ENCODE measurements at places on chromosomes 2 and 18.

DNA sequence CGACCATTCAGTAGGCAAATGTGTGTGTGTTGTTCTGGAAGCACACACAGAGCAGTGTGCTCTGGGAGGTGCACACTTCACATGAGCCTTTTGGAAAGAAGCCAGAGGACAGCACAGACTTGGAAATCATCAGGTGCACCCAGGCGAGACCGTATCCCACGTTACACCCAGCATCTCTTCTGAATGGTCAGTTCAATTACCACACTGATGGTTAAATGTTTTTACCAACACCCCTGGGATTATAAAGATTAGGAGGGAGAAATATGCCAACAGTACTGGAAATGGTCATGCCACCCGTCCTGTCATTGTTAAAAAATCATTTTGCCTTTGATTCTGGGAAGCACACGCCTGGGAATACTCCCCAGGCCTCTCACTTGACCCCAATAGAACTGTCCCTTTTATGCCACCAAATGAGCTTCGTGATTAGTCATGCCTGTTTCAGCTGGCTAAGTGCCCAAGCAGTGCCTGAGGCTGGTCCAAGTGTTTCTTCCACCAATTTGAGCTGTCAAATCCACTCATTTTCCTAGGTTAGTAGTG is 183.7 kb downstream of the NRP2 start:
- DNase-seq, result no peak

DNA sequence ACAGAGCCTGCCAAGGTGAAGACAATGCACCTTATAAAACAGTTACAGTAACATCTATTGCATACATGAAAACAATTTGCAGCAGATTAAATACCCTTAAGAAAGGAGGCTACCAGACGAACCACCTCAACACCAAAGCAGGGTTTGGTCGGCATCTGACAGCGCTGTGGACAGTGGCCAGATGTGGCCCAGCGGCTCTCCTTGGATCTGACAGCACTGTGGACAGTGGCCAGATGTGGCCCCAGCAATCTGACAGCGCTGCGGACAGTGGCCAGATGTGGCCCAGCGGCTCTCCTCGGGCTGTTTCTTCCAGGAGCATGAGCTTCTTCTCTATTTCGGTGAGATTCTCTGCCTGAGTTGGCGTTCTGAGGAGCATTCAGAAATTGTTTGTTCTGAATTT is 211.6 kb downstream of the ANKRD30B start:
- DNase-seq, result no peak

DNA sequence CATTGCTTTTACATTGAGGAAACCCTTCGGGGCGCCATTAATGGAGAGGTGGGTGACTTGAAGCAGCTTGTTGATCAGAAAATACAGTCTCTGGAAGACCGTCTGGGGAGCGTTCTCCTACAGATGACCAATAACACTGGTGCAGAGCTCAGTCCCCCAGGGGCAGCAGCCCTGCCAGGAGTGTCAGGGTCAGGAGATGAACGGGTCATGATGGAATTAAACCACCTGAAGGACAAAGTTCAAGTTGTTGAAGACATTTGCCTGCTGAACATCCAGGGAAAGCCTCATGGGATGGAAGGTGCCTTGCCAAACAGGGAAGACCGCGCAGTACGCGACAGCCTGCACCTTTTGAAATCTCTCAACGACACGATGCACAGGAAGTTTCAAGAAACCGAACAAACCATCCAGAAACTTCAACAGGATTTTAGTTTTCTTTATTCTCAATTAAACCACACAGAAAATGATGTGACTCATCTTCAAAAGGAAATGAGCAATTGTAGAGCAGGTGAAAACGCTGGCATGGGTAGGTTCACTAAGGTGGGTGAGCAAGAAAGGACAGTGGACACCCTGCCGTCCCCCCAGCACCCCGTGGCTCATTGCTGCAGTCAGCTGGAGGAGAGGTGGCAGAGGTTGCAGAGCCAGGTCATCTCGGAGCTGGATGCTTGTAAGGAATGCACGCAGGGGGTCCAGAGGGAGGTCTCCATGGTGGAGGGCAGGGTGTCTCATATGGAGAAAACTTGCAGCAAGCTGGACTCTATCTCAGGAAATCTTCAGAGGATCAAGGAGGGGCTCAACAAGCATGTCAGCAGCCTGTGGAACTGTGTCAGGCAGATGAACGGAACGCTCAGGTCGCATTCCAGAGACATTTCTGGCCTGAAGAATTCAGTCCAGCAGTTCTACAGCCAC is 45.0 kb downstream of the EMILIN2 start:
- DNase-seq, result no peak

DNA sequence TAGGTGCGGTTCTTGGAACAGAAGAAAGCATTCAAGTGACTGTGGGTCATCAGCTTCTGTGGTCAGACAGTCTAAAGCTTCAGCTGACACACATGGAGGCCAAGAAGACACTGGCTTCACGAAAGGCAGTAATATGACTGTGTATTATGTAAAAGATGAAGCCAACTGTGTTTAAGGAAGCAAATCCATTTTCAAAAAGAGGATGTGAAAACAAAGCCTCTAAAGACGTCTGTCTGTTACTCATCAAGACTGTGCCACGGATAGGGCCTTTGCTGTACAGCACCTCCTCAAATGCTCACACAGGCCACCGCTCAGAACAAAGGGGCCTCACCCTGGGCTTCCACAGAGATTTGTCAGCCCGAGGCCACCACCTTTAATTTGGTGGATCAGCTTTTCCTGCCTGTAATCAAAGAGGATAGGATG is 21.1 kb upstream of the TMEM163 start:
- no peak for DNase-seq

GRCh38 chr2:196260546-196260945 is 89.2 kb upstream of the STK17B start:
- DNase-seq, result no peak

GRCh38 chr2:23673830-23674679 is 252.9 kb downstream of the ATAD2B start:
- no peak for DNase-seq

- no peak for DNase-seq
Observed at GRCh38 chr2:112712465-112712864, 8.4 kb upstream of the NT5DC4 start.

- DNase-seq, result no peak
Observed at GRCh38 chr18:61699397-61700110, 193.3 kb downstream of the RNF152 start.

- DNase-seq, result no peak
Observed at GRCh38 chr18:79479761-79480161, 84.0 kb downstream of the NFATC1 start.

GRCh38 chr2:32901313-32901712 is 45.4 kb upstream of the LTBP1 start:
- no peak for DNase-seq

DNA sequence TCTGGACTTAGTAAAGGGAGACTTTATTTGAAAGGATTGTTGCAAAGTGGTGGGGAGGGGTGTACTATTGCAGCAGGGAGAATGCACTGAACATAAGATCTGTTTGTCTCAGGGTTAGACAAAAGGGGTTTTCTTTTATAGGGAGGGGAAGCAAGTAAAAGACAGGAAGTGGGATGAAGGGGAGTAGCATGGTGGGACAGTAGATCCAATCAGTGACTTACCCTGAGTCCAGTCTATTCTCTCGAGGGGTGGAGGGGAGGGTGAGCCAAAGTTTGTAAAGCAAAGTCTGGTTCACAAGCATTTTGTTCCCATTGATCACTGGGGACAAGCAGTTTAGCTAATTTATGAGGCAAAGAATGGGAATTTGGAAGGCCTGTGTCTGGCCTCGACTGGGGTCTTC is 35.0 kb upstream of the CYP27C1 start:
- no peak for DNase-seq

DNA sequence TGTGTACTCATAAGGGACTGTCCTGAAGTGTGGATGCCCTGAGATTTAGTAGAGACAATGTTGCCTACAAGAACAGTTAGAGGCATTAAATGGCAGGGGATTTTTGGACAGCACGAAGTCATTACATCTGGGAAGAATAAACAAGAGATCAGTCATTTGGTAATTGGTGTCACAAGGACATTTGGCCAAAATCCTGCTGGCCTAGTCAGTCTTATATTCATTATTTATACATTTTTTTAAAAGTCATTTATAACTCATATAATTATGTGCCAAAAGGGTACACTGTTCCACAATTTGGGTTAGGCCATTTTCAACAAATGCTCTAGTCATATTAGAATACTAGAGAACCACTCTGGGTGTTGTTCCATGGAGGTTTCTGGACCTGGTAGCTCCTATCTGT is 104.7 kb downstream of the LRATD1 start:
- no peak for DNase-seq

DNA sequence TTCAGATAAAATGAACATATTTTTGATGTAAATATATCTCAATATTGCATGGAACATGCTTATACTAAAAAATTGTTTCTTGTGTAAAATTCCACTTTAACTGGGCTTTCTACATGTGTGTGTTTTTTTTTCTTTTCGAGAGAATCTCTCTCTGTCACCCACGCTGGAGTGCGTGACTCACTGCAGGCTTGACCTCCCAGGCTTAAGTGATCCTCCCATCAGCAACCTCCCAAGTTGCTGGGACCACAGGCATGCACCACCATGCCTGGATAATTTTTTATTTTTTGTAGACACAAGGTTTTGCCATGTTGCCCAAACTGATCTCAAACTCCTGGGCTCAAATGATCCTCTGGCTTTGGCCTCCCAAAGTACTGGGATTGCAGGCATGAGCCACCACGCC is 254.6 kb downstream of the LOXHD1 start:
- no peak for DNase-seq

- no peak for DNase-seq
Observed at GRCh38 chr2:184297085-184297484, 301.2 kb upstream of the ZNF804A start.

DNA sequence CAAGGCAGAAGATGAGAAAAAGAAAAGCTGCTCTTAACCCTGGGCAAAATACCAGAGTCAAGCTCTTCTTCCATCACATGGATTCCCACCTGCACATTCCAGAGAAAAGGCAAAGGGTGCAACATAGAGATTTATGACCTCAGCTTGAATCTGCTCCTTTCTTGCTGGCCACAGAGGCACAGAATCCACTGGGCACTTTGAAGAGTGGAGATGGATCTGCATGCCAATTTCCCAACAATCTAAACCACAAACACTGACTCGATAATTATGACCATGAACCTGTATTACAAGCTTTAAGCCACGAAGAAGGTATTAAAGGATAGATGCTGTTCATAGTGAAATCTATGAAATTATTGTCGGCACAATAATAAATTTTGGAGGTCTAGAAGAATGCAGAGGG is 237.3 kb downstream of the PID1 start:
- DNase-seq, result no peak

DNA sequence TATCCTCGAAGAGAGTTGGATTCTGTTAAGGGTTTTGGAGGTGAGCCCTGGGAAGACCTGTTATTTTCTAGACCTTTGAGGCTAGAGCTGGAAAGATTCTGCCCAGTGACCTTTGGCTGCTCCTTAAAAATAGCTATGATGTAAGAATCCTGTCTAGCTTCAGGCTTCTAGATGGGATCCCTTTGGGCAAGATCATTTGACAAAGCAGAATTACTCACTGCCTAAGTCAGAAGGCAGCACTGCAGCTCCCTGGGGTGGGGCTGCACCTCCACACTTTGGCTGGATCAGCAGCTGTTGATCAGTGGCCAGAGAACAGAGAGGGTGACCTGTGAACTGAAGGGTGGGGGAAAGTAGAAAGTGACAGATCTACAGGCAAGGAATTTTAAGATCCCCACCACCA is 103.8 kb downstream of the ASAP2 start:
- DNase-seq, result no peak

GRCh38 chr18:77107292-77107691 is 25.3 kb downstream of the MBP start:
- no peak for DNase-seq

DNA sequence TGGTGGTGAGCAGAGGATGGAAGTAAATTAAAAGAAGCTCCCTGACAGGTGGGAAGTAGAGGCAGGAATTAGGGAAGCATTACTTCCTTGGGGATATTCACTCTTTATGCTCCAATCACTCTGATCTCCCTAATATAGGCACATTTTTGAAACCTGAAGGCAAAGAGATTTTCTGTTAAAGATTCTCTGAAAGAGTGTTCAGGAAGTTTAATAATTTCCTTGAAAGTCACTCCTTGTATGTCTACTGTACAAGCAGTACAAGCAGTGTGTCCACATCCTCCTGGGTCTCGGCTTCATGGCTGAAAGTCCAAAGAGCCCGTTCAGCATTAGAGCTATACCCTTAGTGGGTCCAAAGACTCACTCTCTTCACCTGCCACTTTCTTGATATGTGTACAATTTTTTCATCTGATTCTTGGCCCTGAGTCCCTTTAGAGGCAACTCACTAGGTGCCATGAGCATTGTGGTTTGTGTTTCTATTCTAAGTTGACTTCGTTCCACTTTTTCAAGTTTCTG is 60.2 kb downstream of the AAK1 start:
- no peak for DNase-seq

DNA sequence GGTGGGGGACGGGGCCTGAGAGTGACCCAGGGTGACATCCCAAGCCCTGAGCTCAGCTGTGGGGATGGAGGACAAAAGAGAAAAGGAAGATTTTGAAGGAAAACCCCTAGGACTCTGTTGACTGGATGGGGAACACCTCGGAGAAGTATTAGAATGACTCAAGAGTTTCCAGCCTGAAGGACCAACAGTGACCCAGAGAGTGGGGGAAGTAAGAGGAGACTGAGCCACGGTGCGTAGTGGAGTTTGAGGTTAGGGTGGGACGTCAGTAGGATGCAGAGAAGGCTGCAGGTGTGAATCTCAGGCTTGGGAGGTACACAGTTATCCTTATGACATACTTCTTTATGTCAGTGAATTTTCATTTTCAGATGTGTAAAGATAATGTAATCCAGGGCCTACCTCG is 119.5 kb downstream of the NCK2 start:
- DNase-seq, result no peak

DNA sequence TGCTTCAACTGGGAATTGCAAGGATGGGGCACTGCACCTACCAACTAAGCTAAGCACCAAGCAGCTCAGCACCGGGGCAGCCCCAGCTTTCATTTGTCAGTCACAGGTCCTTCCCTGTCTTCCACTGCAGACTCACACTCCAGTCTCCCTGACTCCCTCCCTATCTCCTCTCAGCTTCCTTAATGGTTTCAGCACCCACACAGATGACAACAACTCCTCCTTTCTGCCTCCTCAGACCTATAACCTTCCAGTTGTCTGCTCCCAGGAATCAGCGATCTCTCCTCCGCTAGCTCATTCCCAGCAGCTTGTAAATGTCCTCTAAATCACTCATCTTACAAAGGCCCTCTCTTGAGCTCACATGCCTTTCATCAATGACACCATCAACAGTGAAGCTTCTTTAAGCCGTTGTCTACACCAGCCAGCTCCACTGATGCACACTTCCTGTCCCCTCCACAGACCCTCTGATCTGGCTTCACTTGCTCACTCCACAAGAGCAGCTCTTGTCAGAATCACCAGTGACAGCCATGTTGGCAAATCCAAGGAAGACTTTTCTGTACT is 32.1 kb downstream of the CLASP1 start:
- no peak for DNase-seq

DNA sequence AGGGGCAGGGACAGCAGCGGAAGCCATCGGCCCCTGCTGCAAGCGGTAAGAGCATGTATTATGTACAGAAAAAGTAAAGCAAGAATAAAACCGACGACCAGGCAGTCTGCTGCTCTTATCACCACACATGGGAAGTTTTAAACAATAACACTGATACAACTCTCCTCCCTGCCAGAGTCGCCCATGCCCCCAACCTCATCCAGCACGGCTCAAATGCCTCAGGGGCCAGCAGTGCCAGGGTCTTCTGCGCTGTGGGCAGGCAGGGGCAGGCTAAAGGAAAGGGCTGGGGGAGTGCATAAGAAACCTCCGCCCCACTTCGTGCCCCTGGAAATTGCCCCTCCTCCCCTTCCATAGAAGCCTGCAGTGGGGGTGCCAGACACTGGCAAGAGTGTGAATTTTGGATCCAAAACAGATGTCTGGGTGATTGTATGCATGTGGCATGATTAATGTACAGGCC is 10.1 kb downstream of the TEX51 start:
- no peak for DNase-seq

- no peak for DNase-seq
Observed at GRCh38 chr18:51054764-51055163, 24.8 kb downstream of the SMAD4 start.

Measured in stimulated activated CD4-positive, alpha-beta T cell treated with anti-CD3 and anti-CD28 coated beads, Interleukin-1b, Interleukin-23, amount 100 ng/mL, for 24 hours (primary cell).